ENCODE measurements at places on chromosomes 6 and 20.

DNA sequence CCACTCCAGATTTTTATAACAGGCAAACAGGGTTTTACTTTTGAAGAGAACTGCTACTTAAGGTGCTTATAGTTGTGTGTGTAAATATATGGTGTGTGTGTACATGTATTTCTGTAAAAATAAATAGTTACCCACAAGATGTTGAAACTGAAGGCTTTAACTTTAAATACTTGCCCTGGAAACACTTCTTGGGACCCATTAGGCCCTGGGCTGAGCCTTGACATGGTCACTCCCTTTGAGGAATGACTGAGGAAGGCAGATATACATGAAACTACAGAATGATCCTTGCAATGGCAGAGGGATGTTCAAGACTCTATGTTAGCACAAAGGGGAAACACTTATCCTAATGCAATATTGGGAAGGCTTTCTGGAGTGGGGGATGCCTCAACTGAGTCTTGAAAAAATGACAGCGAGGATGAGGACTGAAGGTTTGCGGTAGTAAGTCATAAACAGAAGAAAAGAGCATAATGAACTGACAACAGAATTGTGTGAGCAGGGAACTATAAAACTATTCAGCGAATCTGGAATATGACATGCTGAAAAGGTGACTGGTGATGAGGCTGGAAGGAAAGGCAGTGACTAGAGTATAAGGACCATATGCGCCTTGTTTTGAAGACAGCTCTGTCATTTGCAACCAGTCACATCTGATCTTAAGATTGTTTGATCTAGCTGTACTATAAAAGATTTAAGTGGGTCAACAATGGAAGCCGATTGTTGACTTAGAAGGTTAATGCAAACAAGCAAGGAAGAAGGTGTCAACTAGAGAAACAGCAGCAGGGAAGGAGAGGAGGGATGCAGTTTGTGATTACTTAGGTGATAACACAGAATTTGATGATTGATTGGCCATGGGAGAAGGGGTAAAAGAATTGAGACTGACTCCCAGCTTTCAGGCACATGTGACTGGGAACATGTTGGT, 64.4 kb upstream of the COL21A1 start:
- DNase-seq, result no peak

DNA sequence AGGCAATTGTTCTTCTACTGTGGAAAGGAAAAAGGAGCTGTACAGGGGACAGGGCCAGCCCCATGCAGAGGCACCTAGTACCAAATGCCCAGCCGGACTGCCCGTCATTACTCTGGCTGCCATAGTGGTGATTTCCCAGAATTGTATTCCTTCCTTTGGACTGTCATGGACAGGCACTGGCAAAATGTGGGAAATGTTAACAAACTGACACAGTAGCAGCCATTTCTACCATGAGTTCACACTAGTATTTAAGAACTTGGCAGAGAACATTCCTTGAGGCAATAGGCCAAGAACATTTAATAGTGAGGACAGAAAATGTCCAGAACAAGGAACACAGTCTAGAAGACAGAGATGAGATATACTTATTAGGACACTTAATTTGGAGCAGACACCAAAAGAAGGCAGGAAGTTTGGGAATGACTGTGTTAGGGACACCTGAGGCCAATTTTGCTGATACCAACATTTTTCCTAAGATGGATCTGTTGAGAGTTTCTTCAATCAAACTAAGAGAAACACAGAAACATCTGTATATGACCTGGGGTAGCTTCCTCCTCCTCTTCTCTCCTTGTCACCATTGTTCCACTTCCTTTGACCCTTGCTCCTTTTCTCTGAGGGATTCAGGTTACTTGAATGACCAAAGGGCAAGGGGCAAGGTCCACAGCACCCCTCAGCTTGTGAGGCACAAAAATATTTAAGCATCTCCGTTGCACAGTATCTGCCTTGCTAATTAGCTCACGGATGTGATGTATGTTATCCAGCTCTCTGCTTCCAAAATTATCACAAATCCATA, 14.9 kb downstream of the ADTRP start:
- DNase-seq, result no peak

DNA sequence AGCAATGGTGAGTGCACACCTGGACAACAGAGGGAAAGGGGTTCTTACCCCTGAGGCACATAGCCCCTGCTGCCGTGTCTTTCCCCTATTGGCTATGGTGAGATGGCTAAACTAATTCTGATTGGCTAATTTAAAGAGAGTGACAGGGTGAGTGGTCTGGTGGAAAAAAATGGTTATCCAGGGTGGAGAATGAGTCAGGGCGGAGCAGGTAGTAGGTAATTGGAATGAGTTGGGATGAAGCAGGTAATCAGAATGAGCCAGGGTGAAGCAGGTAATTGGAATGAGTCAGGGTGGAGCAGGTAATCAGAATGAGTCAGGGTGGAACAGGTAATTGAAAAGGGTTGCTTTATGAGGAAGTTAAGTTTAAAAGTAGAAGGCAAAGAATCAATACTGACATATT, 200.3 kb downstream of the EYA4 start:
- no peak for DNase-seq

DNA sequence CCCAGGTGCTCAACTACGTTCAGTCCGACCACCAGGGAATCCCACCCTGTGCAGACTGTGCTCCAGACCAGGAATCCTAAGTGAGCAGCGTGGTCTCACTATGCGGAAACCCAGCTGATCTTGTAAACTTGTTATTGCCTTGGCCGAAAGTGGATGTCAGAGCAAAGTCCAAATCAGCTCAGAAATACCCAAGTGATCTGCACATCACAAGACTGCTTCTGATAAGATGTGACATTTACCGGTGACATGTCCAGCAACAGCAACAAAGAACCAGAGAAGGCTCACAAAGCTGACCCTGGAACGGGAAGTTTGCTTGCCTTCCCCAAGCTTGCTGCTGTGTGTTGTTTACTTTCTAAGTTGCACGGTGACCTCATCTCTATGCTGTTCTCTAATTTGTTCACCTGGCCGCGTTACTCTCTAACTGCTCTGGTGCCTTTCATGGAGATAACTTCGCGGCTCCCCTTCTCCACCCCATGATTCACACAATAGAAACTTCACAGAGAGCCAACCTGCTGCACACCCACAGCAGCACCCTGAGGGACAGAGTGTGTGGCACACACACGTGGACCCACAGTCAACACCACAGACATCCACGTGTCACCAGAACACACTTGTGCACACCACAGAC, 1.7 kb downstream of the BNIP5 start:
- no peak for DNase-seq

DNA sequence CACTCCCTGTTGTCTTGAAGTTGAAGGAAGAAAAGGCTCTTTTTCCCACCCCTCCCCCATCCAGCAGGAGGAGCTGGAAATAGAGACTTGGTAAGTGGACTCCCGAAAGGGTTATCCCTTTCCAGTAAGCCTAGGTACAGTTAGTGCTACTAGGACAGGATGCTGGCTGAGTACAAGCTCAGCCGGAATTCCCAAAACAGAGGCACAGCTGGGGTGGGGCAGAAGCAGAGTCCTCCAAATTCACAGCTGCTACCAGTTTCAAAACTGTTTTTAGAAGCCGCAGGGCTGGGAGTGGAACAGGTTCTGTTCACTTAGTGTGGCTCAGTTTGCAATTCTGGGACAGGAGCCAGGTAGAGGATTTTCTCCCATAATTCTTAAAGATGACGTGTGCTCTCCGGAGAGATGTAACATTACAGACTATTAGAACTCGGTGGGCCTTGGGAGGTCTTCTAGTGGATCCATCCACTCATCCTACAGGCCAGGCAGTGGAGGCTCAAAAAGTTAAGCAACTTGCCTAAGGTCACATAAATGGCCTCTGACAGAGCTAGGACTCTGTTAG, 19.0 kb upstream of the UTRN start:
- DNase-seq, result no peak

- no peak for DNase-seq
Observed at GRCh38 chr20:59825944-59826759, 107.3 kb downstream of the SYCP2 start.

DNA sequence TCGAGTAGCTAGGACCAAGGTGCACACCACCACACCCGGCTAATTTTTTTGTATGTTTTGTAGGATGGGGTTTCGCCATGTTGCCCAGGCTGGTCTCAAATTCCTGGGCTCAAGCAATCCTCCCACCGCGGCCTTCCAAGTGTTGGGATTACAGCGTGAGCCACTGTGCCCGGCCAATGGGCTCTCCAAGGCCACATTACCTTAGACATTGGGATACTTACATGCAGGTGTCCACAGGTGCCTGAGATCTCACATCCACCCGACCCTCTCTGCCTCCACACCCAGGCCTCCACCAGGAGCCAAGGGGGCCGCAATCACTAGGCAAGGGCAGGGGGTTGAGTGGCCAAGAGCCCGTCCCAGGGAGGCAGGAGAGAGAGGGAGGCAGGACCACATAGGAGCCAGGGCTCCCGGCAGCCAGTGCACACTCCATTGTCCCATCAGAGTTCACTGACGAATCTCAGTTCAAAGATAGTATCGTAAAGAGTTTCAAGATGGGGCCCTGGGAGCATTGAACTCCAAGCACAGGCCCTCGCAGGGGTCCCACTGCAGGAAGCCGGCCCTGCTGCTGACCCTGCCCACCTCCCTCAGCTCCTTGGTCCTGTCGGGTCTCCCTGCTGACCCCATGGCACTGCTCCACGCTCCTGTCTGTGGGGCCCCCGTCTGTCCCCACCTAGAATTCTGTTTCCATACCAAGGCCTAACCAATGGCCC, 55.3 kb downstream of the SSR1 start:
- DNase-seq, result no peak

GRCh38 chr6:155549928-155550327, 94.3 kb upstream of the NOX3 start:
- DNase-seq, result no peak

GRCh38 chr6:29620630-29621029, 12.4 kb downstream of the GABBR1 start:
- no peak for DNase-seq

DNA sequence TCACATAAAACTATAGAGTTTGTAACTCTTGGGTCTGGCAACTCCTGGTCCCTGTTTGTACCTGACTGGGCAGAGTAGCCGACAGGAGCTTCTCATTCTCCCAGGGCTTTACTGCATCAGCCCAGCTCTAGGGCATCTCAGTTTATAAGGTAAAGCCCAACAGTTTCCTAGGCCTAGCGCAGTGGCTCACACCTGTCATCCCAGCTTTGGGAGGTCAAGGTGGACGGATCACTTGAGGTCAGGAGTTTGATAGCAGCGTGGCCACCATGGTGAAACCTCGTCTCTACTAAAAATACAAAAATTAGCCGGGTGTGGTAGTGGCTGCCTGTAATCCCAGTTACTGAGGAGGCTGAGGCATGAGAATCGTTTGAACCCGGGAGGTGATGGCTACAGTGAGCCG, 47.8 kb downstream of the ATP9A start:
- no peak for DNase-seq

- no peak for DNase-seq
Observed at GRCh38 chr20:52236292-52236691, 44.7 kb upstream of the ZFP64 start.

- DNase-seq, result no peak
Observed at GRCh38 chr6:166737261-166737660, 110.2 kb upstream of the RPS6KA2 start.

GRCh38 chr20:21936720-21937380, 231.4 kb downstream of the PAX1 start:
- no peak for DNase-seq

- DNase-seq, result no peak
Observed at GRCh38 chr6:145704143-145704781, 31.1 kb downstream of the EPM2A start.

GRCh38 chr6:548091-548490, 108.8 kb downstream of the HUS1B start:
- DNase-seq, result no peak

DNA sequence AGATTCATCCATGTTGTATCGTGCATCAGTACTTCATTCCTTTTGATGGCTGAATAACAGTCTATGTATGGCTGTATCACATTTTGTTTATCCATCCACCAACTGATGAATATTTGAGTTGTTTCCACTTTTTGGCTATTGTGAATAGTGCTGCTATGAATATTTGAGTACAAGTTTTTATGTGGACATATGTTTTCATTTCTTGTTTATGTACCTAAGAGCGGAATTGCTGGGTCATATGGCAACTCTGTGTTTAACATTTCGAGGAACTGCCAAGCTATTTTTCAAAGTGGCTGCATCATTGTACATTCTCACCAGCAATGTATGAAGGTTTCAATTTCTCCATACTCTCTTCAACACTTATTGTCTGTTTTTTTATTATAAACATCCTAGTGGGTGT, 3.0 kb upstream of the RREB1 start:
- DNase-seq, result no peak

- no peak for DNase-seq
Observed at GRCh38 chr6:63313111-63313510, 6.7 kb downstream of the LGSN start.

- DNase-seq, result no peak
Observed at GRCh38 chr6:166417285-166417691, 34.5 kb upstream of the MPC1 start.

GRCh38 chr6:115610696-115611095, 450.0 kb downstream of the FRK start:
- no peak for DNase-seq

DNA sequence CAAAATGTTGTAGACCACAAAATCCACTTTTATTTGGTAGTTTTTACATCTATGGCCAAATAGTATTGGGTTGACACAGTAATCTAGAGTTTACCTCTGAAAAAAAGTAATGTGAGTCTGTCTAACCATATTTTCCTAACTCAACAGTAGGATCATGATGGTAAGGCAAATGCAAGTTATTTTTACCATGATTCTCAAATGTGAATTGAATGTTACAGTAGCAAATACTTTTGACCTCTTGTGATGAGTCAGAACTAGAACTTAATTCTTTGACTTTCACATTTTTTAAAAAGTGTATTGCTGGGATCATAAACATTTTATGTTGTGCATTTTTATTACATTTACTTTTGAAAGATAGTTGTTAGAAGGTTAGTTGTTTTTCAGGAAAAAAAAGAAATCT, 22.0 kb downstream of the RNF146 start:
- DNase-seq, result no peak

GRCh38 chr6:108222504-108222903, 38.3 kb downstream of the SNX3 start:
- no peak for DNase-seq

GRCh38 chr6:97123112-97123511, 159.9 kb downstream of the MMS22L start:
- DNase-seq, result no peak

GRCh38 chr6:135002229-135002844, 52.3 kb downstream of the HBS1L start:
- DNase-seq, result no peak

DNA sequence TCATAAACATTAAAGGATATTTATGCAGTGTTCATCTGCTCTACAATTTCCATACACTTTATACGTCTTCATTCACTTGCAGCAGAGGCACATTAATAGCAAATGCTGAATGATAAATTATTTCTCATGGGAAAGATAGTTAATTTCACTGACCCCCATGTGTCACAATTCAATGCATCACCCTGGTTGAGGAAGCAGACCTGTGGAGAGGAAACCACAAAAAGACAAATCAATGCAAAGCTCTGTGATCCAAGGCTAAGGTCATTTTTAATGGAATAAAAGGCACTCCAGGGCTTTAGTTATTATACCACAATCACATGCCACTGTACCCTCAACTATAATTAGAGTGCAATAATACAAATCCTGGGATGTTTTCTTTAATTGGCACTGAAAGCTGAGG, 40.3 kb upstream of the TENT5A start:
- DNase-seq, result no peak
